ENCODE measurements at places on chromosomes 16 and 17.

DNA sequence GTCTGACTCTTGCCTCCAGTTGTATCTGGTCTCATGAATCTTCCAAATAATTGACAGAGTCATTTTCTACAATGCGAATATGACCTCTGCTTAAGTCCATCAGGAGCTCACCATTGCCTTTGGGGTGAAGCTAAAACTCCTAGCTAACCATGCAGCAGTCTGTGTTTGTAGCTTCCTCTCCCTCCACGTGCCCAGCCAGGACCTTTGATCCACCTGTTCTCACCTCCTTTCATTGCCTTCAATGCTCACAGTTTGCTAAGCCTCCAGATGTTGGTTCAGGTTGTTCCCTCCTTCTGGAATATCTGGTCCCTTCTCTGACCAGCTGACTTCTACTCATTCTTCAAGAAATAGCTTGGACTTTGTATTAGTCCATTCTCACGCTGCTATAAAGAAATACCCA, 23.0 kb downstream of the BMERB1 start:
- no peak for DNase-seq
- H3K4me3 ChIP-seq = no peak overlapping the region
- peaks cover 2% of the 10 kb centered on the region for H3K4me1 ChIP-seq
- H3K27me3 ChIP-seq = peaks cover 2% of the 10 kb centered on the region

- no peak overlapping the region for H3K27ac ChIP-seq
- peaks cover 4% of the 10 kb centered on the region for H3K4me1 ChIP-seq
- H3K36me3 ChIP-seq = peaks cover 22% of the 10 kb centered on the region
- no peak overlapping the region for H3K4me3 ChIP-seq
- no peaks in the 10 kb centered on the region for H3K27me3 ChIP-seq
- DNase-seq = no peak
Measured at GRCh38 chr17:39405436-39405835, 4.0 kb upstream of the FBXL20 start.

- H3K4me3 ChIP-seq = no peak overlapping the region
- no peaks in the 10 kb centered on the region for H3K36me3 ChIP-seq
- peaks cover 4% of the 10 kb centered on the region for H3K4me1 ChIP-seq
- DNase-seq = no peak
Measured at GRCh38 chr16:66300037-66300436, 66.5 kb upstream of the CDH5 start.

DNA sequence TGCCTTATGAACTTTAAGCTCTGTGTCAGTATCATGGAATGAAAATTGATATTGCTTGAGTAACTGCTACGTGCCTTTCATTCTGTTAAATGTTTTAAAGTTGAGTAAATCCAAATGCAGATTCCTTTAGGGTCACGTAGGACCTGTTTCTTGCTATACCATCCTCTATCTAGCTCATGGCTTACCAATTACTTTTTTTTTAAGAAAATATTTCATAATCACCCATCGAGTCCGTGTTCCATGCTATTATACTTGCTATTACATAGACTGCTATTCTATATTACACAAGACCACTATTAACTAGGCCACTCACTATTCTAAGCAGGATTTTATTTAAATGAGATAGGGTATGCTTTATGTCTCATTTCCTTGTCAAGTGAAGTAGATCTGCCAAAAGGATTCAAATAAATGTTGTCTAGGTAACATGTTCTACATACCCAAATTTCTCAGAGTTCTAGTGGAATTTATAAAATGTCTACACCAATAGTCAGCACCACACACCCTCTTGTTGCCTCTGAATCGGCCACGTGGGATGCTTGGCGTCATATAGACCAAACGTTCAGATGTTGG, 11.9 kb downstream of the ANKFN1 start:
- DNase-seq = no peak
- no peak overlapping the region for H3K27ac ChIP-seq

GRCh38 chr17:45251931-45252330, 10.0 kb downstream of the SPATA32 start:
- H3K4me3 ChIP-seq = no peak overlapping the region
- H3K4me1 ChIP-seq = peaks cover 25% of the 10 kb centered on the region
- no peak overlapping the region for H3K27ac ChIP-seq
- peaks cover 2% of the 10 kb centered on the region for H3K36me3 ChIP-seq
- H3K27me3 ChIP-seq = no peaks in the 10 kb centered on the region

DNA sequence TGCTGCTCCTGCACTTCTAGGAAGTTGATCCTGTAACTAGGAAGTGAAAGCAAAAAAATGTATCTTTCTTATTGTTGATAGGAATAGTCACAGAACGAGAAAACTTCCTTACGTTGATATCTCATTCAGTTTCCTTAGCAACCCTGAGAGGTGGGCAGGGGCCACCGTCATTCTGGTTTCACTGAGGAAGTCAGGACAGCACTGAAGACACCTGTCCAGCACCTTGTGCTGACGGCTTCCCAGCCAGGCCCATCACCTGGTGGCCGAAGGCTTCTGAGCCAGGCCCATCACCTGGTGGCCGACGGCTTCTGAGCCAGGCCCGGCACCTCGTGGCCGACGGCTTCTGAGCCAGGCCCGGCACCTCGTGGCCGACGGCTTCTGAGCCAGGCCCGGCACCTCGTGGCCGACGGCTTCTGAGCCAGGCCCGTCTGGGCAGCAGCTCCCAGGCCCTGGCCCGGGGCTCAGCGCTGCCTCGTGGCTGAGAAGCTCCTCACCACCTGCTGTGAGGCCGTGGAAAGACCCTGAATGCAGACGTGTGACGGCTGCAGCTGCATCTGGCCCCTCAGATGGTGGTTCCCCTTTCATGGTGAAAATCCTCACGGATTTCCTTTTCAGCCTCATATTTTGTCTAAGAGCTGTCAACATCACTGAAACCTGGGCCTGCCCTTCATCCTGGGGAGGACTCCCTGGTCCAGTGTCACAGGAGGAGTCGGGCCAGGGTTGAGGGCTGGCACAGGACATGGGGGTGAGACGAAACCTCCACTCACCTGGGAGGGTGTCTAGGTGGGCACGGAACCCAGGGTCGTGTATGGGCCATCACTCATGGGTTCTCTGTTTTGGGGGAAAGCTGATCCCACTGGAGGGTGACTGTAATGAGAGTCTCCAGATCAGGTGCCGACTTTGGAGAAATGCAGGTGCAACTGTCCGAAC, 33.0 kb upstream of the ZNF750 start:
- peaks cover 32% of the 10 kb centered on the region for H3K4me1 ChIP-seq
- DNase-seq = peak; percentile 56
- peak overlapping the region; percentile 87 for H3K27ac ChIP-seq

GRCh38 chr17:43530288-43531081, 15.7 kb downstream of the ETV4 start:
- no peaks in the 10 kb centered on the region for H3K27me3 ChIP-seq
- no peak overlapping the region for H3K4me3 ChIP-seq
- no peak for DNase-seq

GRCh38 chr16:71709229-71709781, 15.2 kb downstream of the PHLPP2 start:
- no peak for DNase-seq
- H3K4me1 ChIP-seq = peaks cover 13% of the 10 kb centered on the region
- no peak overlapping the region for H3K4me3 ChIP-seq

DNA sequence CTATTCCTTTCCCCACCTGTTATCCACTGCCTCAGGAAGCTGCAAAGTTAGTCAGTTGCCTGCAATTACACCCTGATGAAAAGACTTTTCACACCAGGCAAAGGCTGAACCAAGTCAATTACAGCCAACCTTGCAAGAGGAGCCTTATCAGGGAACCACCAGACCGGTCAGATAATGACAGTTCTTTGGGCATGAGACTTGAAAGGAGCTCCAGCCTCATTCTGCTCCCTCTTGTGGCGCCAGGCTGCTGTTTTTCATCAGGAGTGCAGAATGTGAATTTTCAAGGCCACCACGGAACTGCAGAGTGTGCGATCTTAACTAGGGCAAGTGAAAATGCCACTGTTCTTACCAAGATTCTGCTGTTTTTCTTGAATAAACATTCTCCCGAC, 22.5 kb downstream of the DNAI2 start:
- peaks cover 19% of the 10 kb centered on the region for H3K27me3 ChIP-seq
- peaks cover 5% of the 10 kb centered on the region for H3K36me3 ChIP-seq
- H3K4me3 ChIP-seq = no peak overlapping the region
- H3K27ac ChIP-seq = no peak overlapping the region

DNA sequence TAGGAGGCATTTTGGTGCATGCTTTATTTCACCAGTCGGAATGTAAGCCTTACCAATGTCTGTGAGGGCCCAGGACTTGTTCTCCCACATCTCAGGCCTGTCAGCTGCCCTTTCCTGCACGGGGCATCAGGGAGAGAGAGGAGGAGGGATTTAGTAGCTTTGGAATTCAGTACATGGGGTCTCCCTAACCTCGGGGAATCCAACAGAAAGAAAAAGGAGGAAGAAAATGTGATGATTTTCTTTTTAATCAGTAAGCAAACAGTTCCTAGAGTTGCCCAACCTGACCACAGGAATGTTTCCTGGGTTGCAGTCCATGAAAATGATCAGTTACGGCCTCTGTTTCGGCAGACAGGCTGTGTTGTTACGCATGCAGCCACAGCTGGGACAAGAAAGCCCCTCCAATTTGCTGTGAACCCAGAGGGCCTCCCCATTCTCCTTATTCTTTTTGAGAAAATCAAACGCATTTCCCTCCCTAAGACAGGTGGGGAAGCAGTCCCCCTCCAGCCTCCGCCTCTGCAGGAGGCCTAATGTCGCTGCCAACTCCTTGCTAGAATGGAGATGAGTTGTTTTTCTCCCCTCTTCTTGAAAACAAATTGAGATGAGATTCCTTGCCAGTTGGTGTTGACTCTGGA, 53.1 kb upstream of the TANGO6 start:
- H3K27ac ChIP-seq = no peak overlapping the region
- H3K4me1 ChIP-seq = no peaks in the 10 kb centered on the region
- DNase-seq = no peak
- no peaks in the 10 kb centered on the region for H3K36me3 ChIP-seq
- no peak overlapping the region for H3K4me3 ChIP-seq
- H3K27me3 ChIP-seq = no peaks in the 10 kb centered on the region

DNA sequence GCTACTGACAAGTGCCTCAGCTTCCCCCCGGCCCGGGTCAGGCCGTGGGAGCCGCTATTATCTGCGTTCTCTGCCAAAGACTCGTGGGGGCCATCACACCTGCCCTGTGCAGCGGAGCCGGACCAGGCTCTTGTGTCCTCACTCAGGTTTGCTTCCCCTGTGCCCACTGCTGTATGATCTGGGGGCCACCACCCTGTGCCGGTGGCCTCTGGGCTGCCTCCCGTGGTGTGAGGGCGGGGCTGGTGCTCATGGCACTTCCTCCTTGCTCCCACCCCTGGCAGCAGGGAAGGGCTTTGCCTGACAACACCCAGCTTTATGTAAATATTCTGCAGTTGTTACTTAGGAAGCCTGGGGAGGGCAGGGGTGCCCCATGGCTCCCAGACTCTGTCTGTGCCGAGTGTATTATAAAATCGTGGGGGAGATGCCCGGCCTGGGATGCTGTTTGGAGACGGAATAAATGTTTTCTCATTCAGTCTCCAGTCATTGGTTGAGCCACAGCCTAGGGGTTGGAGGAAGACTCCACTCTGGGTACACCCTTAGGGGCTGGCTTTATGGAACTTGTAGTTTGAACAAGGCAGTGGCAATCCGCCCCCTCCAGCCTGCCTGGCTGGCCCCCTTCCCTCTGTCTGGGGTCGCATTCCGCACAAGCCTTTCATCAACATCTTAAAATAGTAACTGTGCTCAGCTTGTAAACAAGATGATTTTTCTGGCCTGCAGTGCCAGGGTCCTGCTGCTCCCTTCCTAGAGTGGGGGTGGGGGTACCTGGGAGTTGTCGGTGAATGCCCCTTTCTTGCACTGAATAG, 4.1 kb downstream of the SYNGR2 start:
- H3K27ac ChIP-seq = peak overlapping the region; percentile 99
- peaks cover 73% of the 10 kb centered on the region for H3K4me1 ChIP-seq
- H3K27me3 ChIP-seq = no peaks in the 10 kb centered on the region
- peaks cover 20% of the 10 kb centered on the region for H3K36me3 ChIP-seq
- peak overlapping the region; percentile 85 for H3K4me3 ChIP-seq
- DNase-seq = peak; percentile 47

- no peak for DNase-seq
- H3K4me1 ChIP-seq = peaks cover 16% of the 10 kb centered on the region
- H3K36me3 ChIP-seq = peaks cover 2% of the 10 kb centered on the region
- peak overlapping the region; percentile 66 for H3K4me3 ChIP-seq
- no peaks in the 10 kb centered on the region for H3K27me3 ChIP-seq
- peak overlapping the region; percentile 63 for H3K27ac ChIP-seq
Measured at GRCh38 chr17:58382108-58382871, 30.3 kb upstream of the SUPT4H1 start.

DNA sequence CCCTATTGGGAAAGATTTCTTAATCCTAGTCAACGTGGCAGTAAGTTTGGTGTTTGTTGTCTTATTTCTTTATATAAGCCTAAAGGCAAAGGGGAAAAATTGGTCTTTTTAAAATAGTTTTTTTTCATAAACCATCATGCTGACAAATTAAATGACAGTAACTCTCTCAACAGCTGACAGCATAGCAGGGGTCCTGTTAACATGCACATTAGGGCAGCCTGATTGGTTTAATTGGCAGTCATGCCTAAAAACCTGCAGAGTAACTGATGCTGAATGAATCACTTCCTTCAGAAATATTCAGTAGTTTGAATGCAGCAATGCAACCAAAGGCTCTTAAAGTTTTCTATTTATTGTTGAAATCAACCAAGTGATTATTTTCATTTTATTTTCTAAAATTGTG, 85.4 kb downstream of the ITFG1 start:
- no peak for DNase-seq
- H3K36me3 ChIP-seq = peaks cover 41% of the 10 kb centered on the region
- H3K27me3 ChIP-seq = no peaks in the 10 kb centered on the region
- H3K4me1 ChIP-seq = peaks cover 2% of the 10 kb centered on the region

- no peak overlapping the region for H3K27ac ChIP-seq
- peaks cover 2% of the 10 kb centered on the region for H3K27me3 ChIP-seq
- DNase-seq = no peak
- H3K4me3 ChIP-seq = no peak overlapping the region
Measured at GRCh38 chr17:48374650-48375230, 55.3 kb downstream of the SKAP1 start.

GRCh38 chr16:3458278-3458851, 14.9 kb downstream of the NAA60 start:
- H3K36me3 ChIP-seq = no peaks in the 10 kb centered on the region
- no peaks in the 10 kb centered on the region for H3K27me3 ChIP-seq
- H3K4me1 ChIP-seq = peaks cover 25% of the 10 kb centered on the region
- peak overlapping the region; percentile 88 for H3K27ac ChIP-seq
- DNase-seq = peak; percentile 16
- H3K4me3 ChIP-seq = peak overlapping the region; percentile 85

DNA sequence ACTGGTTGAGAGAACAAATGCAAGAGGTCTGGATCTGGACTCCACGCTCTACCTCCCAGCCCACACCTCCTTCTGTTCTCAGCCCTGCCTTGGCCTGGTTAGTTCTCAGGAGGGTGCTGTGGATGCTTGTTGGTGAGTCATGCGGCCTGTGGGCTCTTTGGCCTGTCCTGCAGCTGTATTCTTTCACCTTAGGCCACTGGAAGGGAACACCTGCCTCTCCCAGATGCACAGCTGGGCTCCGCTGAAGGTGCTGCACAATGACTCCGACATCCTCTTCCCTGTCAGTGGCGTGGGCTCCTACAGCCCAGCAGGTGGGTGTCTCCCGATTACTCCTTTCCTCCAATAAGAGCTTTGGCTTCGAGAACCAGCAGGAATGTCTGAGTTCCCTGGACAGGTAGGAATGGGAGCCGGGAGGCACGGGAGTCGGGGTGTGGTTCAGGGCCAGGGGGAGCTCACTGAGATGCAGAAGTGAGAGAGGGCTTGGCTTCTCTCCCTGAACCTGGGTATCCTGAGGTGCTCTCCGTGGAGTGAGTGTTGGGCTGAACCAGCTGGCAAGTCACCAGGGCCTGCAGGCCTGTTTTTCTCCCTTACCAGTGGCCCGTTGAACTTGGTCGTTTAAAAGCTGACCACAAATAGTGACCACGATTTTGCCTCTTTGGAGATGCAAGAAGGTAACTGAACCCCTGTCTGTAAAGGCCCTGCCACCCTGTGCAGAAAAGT, 85.0 kb downstream of the SNX29 start:
- H3K27ac ChIP-seq = no peak overlapping the region
- no peak for DNase-seq
- H3K36me3 ChIP-seq = peaks cover 14% of the 10 kb centered on the region
- peaks cover 25% of the 10 kb centered on the region for H3K4me1 ChIP-seq

Measured in memory B cell (primary cell).